Immature natural killer cell (primary cell): ENCODE measurements at places on chromosomes 16 and 17. TPM values are rescaled to one million over a fixed set of nuclear protein-coding genes. Genes with fewer than 3 reads are reported as not detected.

GRCh38 chr17:17561408-17562145, 29.9 kb downstream of the PEMT start:
- no peak for DNase-seq

GRCh38 chr17:49434821-49435670, 20.4 kb upstream of the PHB1 start:
- DNase-seq: peak; percentile 28

GRCh38 chr16:27759967-27760788, 210.2 kb downstream of the KATNIP start:
- DNase-seq: no peak

Gene PPP1R27
- not detected for polyA plus RNA-seq

- DNase-seq: no peak
Measured at GRCh38 chr16:80198311-80199299, 342.2 kb upstream of the DYNLRB2 start.

DNA sequence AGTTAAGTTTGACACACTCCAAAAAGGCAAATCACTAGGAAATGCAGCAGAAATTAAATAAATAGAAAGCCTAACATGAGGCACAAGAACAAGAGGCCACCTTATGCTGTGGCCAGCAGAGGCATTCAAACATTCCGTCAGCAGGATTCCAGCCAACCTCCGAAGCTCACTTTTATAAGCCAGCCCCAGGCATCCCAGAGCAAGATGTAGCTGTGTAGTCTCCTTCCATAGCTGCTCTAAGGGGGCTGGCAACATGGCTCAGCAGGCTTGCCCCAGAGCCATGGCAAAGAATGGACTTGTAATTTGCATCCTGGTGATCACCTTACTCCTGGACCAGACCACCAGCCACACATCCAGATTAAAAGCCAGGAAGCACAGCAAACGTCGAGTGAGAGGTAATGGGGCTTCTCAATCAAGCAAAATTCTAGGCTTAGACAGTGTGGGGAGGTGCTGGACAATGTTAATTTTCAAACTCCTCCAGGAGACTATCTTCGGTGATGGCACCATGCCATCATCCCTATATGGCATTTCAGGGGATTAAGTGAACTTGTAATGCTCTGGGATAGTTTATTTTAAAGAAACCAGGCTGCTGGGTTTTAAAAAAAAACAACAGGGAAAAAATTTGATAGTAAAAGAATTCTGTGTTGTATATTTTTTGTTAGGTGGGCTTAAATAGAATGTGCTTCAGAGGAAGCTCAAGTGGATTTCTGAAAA, at the start of gene CLEC3A:
Gene CLEC3A (plus strand): TSS at position 202 of the 714 bp plus-strand sequence. CDS start 79 bp downstream, at position 281.
- DNase-seq: no peak

DNA sequence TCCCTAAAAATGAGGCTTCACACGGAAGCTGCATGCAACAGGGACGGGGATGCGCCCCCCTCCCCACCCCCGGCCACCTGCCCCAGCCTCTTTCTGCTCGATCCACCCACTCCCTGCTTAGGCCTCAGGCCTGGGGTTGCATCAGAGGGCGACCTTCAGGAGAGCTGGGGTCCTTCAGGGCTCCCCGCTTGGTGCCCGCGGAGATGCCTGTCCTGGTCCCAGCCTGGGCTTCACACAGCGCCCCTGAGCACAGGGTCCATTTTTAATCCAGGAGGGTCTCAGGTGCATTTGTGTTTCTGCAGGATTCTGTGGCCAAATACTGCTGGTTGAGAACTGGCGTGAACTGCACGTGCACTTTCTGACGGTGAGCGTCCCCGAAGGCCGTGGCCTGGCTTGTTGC, 7.4 kb upstream of the APRT start:
- no peak for DNase-seq

DNA sequence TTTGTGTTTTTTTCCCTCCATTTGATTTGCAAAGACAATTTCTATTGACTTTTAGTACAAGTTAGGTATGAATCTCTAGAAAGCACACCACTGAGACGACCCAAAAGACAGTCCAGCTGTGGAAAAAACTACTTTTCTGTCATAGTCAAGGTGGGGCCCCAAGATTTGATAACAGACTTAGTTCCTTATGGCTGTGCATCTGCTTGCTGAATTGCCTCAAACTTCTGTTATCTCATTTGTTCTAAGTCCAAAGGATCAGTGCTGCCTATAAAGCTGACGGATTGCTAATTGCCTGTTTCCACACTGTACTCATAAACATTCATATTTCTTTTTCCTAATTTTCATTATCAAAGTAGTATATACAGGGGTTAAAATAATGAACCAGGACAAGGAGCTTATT, 180.8 kb downstream of the SPECC1 start:
- DNase-seq: no peak

Gene MYH2
- not detected for polyA plus RNA-seq

DNA sequence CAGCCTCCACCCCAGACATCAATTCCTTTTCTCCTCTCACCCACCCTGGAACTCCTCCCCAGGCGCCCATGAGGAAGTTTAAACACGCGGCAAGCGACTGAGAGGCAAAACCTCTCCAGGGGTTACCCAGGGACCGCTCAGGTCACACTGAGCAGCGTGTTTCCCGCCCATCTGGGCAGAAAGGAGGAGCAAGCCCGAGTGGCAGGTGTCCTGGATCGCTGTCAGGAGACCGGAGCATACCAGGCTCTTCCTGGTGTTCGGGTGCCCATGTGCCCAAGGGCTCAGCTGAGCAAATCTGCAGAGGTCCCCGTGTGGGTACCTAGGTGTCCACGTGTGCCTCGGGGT, 491 bp downstream of the SLC25A19 start:
- no peak for DNase-seq

- peak; percentile 9 for DNase-seq
Measured at GRCh38 chr17:44065668-44066203, 735 bp downstream of the LSM12 start.

Gene C1QL1
- polyA plus RNA-seq: 0.20 TPM

Gene HYDIN
- polyA plus RNA-seq: 0.26 TPM

DNA sequence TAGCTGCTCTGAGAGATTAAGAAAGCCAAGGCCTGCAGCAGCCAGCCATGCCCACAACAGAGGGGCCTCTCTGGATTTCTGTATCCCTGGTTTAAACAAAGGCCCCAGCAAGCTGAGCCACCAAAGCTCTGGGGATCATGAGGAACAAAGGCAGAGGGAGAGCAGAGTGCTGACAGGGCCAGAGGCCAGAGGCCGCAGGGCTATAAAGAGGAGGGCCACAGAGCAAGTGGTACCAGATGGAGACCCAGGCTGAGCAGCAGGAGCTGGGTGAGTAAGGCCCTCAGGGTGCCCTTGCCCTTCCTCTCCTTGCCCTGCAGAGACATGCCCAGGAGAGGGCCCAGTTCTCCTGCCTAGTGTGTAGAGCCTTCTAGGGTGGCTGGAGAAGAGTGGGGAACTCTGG, at the start of gene CRYBA1:
Gene CRYBA1 (plus strand): TSS at position 232 of the 400 bp plus-strand sequence. CDS start 5 bp downstream, at position 237.
- no peak for DNase-seq

- DNase-seq: peak; percentile 25
Measured at GRCh38 chr17:78883089-78883532, 19.9 kb downstream of the CEP295NL start.

Gene CDH11
- not detected for polyA plus RNA-seq

Gene TCAP
- not detected for polyA plus RNA-seq

- no peak for DNase-seq
Measured at GRCh38 chr16:715477-716199, 720 bp downstream of the METRN start.

DNA sequence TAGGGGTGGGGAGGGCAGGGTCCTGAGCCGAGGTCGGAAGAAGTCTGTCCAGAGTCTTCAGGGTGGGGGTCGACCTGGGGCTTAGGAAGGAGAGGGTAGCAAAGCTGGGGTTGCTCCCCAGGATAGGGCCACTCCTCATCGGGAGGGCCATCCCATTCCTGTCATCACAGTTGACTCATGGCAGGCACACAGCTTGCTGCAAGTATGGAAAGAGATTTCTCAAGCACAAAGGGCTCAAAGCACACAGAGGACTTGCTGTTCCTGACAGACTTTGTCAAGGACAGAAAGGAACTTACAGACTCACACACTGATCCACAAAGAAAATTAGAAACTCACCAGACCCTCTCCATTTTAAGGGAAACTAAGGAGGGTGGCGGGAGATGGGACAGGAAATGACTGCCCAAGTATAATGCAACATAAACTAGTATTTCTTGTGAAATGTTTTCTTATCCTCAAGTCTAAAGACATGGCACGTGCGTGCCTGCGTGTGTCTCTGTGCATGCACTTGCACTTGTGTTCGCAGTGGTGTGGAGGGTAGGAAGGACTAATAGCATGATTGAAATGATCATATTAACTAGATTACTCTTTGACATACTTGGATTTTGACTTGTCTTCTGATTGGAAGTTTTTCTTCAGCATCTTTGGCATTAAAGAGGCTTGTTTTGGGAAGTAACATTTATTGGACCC, 2.4 kb downstream of the AOC2 start:
- DNase-seq: no peak

GRCh38 chr17:82882715-82883418, 43.0 kb upstream of the ZNF750 start:
- peak; percentile 89 for DNase-seq

- peak; percentile 52 for DNase-seq
Measured at GRCh38 chr17:68356949-68357455, 65.7 kb downstream of the ARSG start.

Gene TSPAN10
- 0.63 TPM for polyA plus RNA-seq

GRCh38 chr16:86080131-86080875, 181.3 kb downstream of the IRF8 start:
- DNase-seq: no peak

- no peak for DNase-seq
Measured at GRCh38 chr17:80569924-80570323, 25.3 kb downstream of the RPTOR start.

GRCh38 chr16:58422809-58423208, 30.5 kb downstream of the GINS3 start:
- no peak for DNase-seq

DNA sequence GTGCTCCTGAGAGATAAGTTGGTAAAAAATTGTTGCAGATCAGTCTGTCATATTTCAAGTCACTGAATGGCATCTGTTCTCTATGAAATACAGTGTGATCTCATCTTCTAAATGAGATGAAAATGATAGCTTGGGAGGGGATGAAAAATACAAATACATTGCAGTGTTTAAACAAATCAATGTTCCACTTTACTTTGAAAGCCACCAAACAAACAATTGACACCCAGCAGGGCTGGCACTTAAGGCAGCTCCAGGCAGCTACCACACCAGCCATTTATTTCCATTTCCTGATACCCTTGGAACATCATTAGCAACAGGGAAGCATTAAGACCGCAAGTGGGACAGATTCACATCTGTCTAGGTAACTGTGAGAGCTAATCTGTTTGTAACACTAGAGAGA, 827.6 kb upstream of the KIF2B start:
- DNase-seq: no peak

Gene GDPD3
- not detected for polyA plus RNA-seq

DNA sequence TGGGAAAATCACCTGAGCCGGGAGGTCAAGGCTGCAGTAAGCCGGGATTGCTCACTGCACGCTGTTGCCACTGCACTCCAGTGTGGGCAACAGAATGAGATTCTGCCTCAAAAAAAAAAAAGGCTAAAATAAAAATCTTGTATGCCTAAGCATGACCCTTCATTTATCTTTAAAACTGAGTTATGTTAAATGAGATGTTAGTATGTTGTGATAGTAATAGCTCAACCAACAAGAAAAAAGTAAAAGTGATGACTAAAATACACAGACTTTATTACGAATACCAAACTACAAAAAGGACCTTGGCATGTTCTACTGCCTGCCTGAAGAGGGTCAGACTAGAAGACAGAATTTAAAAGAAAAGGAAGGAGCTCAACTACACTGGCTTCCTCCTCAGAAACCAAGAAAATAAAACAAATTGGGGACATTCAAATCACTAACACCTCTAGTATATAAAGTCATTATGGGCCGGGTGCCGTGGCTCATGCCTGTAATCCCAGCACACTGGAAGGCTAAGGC, 4.4 kb downstream of the SMURF2 start:
- DNase-seq: no peak

Gene CHD9
- polyA plus RNA-seq: 68.6 TPM

Gene ADAM11
- polyA plus RNA-seq: not detected

Gene SEPHS2
- 63.6 TPM for polyA plus RNA-seq

Gene LYRM1
- 37.1 TPM for polyA plus RNA-seq

Gene FBXL20
- polyA plus RNA-seq: 4.9 TPM

GRCh38 chr16:83995754-83996153, 27.7 kb downstream of the NECAB2 start:
- no peak for DNase-seq

Gene KCNG4
- not detected for polyA plus RNA-seq

GRCh38 chr17:67221062-67221998, 23.7 kb downstream of the HELZ start:
- DNase-seq: peak; percentile 48

Gene KIF22
- 33.1 TPM for polyA plus RNA-seq

GRCh38 chr17:74430706-74431567, 951 bp upstream of the GPRC5C start:
- DNase-seq: no peak

Gene TM4SF5
- not detected for polyA plus RNA-seq

DNA sequence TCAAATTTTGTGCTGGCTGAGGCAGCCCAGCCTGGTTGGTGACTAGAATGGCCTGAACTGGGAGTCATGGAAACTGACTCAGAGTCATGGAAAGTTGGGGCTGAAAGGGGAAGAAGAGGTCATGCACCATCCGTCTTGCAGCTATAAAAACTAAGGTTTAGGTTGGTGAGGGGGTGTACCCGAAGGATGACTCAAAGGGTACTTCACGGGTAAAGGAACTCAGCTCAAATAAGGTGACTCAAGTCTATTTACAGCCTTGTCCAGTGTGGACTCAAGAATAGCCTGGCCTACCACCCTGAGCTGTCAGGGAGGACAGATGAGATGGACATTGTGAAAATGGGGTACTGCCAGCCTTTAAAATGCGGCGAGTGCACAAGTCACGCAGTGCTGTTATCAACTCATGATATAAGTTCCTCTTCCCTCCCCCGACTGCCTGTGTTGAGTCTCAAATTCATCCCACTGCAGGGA, 18.6 kb downstream of the CD300LB start:
- no peak for DNase-seq

Gene POLR3K
- 40.7 TPM for polyA plus RNA-seq

Gene EFCAB13
- 0.97 TPM for polyA plus RNA-seq

GRCh38 chr17:28540231-28540630, 12.2 kb downstream of the UNC119 start:
- DNase-seq: no peak

GRCh38 chr16:30649725-30650368, 913 bp upstream of the PRR14 start:
- DNase-seq: peak; percentile 72
